ENCODE measurements at places on chromosomes 7 and 10.

GRCh38 chr7:155852426-155853301, 40.4 kb upstream of the SHH start:
- no peak for DNase-seq

- DNase-seq = no peak
Observed at GRCh38 chr10:70337201-70337651, 45.2 kb downstream of the LRRC20 start.

- no peak for DNase-seq
Observed at GRCh38 chr10:106652279-106652678, 512.2 kb downstream of the SORCS1 start.

DNA sequence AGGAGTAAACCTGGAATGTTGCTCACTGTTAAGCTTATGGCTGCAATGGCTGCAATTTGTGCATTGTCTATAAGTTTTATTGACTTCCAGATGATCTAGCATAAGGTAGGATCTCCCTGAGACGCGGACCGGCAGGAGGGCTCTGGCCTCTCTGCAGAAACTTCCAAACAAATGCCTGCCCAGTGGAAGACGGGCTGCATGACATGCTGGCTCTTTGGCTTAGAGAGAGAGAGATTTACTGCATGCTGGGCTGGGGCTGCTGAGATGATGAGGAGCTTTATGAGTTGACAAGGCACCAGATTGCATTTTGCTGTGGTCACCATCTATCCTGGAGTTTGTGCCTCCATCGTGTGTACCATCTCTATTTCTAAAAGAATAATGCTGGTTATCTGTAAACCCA, 193.2 kb downstream of the GALNT17 start:
- peak; percentile 46 for DNase-seq

- no peak for DNase-seq
Observed at GRCh38 chr10:97454330-97455036, 8.5 kb downstream of the ZDHHC16 start.

GRCh38 chr7:42473099-42473498, 236.1 kb upstream of the GLI3 start:
- no peak for DNase-seq

DNA sequence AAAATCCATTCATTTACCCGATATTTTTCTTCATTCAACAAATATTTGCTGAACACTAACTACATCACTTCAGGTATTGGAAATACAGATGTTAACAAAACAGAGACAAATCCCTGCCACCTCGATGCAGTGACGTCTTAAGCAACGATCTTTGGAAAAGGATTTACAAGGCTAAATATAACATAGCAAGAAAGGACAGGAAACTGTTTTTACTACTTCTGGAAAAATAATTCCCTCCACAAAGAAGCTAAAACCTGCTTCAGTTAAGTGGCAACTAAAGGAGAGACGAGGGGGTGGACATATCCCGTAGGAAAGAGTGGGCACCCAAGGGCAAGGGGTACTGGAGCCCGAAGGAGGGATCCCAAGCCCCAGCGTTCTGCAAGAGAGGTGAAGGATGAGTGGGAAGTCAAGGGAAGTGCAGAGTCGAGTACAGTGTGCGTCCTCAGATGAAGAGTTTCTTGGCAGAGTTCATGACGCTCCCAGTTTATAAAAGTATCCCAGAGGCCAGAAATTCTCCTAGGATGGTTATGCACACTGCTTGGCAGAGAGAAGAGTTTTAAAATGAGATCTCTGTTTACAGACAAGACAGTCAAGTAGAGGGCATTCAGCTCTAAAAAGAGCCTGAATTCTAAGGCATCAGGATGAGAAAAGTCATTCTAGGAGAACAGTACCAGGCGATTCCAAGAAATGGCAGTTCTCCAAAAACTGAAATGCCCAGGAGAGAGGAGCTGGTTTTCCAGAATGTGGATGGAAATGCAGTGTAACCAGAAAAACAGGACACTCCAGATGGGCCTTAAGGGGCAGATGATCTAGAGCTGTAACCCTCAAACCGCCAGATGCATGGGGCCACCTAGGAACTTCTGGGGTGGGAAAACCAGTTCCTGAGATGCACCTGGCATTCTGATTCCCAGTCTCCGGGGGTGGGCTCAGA, 97.3 kb downstream of the GRB10 start:
- DNase-seq = no peak

- DNase-seq = no peak
Observed at GRCh38 chr7:138608275-138608674, 92.9 kb downstream of the SVOPL start.

DNA sequence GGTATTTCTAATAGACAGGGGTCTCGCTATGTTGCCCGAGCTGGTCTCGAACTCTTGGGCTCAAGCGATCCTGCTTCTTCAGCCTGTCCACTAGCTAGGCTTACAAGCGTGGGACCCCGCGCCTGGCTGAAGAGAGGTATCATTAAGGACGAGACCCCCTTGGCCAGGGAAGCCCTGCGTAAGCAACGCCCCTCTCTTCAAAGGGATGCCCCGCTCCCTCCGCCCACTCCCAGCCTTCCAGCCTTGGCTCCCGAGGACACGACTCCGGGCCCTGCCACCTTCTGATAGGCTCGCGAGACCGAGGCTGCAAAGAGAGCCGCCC, 220 bp upstream of the ZKSCAN5 start:
- DNase-seq = peak; percentile 100

DNA sequence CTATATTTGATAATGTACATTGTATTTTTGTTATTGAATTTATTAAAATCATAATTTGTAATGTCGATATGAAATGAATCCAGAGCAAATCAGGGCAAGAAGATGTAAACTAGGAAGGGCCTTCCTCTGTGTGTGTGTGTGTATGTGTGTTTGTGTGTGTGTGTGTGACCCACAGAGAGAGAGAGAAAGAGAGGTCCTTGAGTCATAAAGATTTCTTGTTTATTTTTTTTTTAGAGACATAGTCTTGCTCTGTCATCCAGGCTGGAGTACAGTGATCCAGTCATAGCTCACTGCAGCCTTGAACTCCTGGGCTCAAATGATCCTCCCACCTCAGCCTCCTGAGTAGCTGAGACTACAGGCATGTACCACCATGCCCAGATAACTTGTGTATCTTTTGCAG, 50.7 kb downstream of the INPP5F start:
- DNase-seq = no peak

GRCh38 chr10:89175816-89176215, 31.3 kb downstream of the CH25H start:
- DNase-seq = no peak

DNA sequence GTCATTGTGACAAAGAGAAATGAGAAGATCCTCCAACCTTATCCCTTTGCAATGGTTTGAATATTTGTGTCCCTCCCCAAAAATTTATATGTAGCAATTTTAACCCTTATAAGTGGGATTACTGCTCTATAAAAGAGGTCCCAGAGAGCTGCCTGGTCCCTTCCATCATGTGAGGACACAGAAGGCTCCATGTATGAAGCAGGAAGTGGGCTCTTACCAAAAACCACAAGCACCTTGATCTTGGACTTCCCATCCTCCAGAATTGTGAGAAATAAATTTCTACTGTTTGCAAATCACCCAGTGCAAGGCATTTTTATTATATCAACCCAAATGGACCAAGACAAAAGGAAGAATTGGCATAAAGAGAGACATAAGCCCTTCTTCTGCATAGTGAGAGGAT, 95.7 kb downstream of the KCNMA1 start:
- DNase-seq = no peak

GRCh38 chr7:25384788-25385505, 156.7 kb upstream of the NPVF start:
- DNase-seq = no peak

GRCh38 chr7:26013551-26014083, 138.4 kb upstream of the NFE2L3 start:
- no peak for DNase-seq

- no peak for DNase-seq
Observed at GRCh38 chr7:47497367-47498096, 84.4 kb downstream of the TNS3 start.

DNA sequence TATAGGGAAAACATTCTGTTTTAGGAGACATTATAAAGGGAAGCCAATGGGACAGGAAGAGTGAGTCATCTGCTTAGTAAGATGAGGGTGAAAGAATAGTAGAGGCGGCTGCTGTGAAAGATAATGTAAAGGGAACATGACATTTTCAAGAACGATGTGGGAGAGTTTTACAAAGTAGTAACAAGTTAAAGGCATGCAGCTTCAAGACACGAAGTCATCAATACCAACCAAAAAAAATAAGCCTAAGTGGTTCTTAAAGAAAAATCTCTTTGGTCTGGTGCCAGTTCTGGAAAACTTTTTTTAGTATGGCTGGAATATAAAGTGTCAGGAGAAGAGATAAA, 6.1 kb downstream of the GSTO1 start:
- DNase-seq = no peak

GRCh38 chr10:555682-556350, 133.7 kb downstream of the DIP2C start:
- DNase-seq = no peak

DNA sequence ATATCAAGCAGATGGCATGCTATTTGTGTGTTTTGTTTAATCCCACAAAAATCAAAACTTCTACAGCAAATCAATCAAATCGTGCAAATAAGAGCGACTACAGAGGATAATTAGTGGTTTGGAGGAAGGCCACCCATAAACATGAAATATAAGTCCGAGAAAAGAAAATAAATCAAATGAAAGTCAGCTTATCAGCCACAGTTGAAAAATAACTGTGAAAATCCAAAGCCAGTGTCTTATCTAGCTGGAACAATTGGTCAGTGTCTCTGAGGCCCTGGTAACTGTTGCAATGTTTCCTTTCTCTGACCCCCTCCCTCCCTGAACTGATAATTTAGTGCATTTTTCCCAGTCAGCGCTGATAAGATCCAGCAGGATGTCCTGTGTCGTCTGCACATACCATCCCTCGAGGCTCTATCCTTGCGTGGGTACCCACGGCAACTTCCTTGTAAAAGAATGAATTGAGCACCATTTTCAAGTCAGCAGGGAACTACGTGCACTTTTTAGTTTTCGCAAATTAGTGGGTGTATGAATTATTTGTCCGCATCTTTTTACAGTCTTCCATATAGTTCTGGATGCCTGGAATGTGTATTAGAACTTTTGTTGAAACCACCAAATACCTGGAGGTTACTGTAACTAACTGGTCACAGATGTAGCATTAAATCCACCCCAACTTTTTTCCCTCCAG, 10.8 kb upstream of the JCAD start:
- DNase-seq = no peak

DNA sequence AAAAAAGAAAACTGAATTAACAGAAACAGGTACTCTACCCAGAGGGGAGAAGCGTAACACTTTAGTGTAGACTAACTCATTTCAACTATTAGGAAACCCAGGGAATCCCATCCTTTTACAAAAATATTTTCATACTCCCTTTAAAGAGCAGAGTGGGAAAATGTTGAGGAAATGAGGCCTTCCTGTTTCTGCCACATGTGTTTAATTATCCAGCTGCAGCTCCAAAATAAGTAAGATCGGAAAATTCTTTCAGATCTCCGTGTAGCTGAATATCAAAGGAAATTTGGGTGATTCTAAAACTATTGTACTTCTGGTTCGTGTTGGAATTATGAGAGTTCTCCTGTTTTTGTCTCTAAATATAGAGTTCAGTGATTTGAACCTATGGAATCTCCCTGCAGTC, 58.0 kb upstream of the CAV2 start:
- no peak for DNase-seq

GRCh38 chr7:127803626-127804025, 151.6 kb downstream of the SND1 start:
- DNase-seq = no peak

DNA sequence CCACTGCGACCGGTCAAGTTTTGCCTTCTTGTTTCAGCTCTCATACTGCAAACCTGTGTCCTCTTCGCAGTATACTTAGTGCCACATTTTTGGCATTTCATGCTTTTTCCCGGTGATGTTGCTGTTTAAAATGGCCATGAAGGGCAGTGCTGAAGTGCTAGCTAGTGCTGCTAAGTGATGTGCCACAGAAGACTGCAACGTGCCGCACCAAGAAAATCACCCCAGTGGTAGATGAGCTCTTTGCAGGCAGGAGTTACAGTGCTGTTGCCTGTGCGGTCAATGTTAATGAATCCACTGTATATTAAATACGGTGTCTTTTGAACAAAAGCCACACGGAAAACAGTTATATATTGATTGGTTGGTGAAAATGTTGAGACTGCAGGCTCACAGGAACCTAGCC, 120.3 kb downstream of the ANLN start:
- DNase-seq = peak; percentile 43

GRCh38 chr7:665736-666453, 60.6 kb upstream of the DNAAF5 start:
- DNase-seq = peak; percentile 72

DNA sequence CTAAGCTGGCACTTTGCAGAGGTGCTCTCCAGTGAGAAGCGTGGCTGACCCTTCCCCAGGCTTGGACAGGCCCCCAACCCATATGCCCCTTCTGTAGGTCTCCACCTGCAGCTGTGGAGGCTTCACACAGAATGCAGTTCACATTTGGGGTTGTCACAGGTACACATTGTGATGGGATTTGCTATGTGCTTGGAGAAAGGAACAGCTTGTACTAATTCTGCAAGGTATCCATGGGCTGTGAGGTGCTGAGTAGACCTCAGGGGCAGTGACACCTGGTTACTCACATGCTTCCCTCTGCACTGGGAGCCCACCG, 188.9 kb downstream of the CXCL12 start:
- no peak for DNase-seq

- no peak for DNase-seq
Observed at GRCh38 chr7:158263110-158263963, 324.3 kb downstream of the PTPRN2 start.

DNA sequence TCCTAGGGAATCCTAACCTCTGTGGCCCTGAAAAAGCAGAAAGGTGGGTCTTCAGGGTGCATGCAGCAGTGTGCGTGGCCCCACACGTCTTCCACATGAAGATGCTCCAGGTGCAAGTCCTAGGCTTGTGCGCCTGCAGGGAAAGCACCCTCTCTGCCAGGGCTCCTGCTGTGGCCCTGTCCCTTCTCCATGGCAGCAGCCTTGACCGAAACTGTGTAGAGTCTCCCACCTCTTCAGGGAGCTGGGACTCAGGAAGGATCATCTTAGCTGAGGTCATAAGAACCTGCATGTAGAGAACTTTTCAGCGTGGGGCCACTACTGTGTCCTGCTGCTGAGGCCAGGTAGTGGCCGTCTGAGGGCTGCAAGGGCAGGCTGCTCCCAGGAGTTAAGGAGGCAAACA, 6.3 kb upstream of the CSGALNACT2 start:
- peak; percentile 9 for DNase-seq

GRCh38 chr7:130912082-130912861, 178.3 kb upstream of the KLF14 start:
- no peak for DNase-seq

DNA sequence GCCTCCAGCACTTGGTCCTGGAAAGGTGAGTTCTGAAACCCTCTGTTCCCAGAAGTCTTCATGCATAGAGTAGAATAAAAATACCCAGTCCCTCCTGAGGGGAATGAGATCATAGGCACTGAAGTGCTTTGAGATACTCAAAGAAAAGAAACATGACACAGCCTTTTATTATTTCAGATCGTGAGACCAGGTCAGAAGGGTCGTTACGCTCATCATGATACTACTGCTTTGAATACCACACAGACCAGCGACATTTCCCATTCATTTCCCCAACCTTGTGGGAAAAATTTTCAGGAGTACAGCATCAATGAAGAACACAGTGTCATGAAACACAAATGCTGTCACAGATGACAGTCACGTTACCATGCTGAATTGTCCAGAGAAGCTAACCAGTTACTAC, 15.0 kb downstream of the CLRN3 start:
- DNase-seq = no peak

- DNase-seq = no peak
Observed at GRCh38 chr7:32170838-32171237, 100.6 kb upstream of the PDE1C start.

- peak; percentile 62 for DNase-seq
Observed at GRCh38 chr7:43914795-43915194, 8.4 kb upstream of the URGCP start.

- no peak for DNase-seq
Observed at GRCh38 chr7:130299866-130300265, 6.9 kb downstream of the CPA4 start.

GRCh38 chr10:128206676-128207075, 80.5 kb upstream of the MKI67 start:
- DNase-seq = no peak

Data from H9 (cell line).